ENCODE measurements at places on chromosomes 12 and 14.

DNA sequence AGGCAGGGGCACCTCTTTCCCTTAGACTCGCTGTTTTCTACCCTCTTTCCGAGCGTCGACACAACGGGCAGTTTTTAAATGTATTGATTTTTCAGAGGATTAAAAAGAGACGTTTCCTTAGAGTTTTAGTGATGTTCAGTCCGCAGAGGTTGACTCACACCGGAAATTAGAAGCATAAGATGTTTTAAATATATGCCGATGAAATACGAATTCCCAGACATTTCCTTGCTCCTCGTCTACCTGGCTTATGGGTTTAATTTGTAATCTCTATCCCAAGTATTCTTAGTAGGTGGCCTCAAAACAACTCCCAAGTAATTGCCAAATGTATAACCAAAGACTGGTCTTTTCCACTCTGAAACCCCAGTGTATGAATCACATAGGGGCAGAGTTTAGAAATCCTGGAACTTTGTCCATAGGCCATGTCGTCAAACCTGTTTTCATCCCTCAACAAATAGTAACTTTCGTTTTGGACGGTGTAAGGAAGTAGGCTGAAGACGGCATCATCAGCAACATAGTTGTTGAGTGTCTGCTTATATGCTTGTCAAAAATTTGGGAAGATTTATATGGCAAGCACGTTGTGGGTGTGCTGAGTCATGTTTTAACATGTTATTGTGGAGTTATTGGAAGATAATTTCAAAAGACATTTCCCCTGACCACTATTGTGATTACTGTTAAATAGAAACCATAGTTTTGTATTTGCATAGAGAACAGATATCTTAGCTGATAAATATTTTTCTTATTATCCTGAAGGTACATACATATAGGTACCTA lies 824 bp downstream of the TBK1 start:
- DNase-seq, result no peak

DNA sequence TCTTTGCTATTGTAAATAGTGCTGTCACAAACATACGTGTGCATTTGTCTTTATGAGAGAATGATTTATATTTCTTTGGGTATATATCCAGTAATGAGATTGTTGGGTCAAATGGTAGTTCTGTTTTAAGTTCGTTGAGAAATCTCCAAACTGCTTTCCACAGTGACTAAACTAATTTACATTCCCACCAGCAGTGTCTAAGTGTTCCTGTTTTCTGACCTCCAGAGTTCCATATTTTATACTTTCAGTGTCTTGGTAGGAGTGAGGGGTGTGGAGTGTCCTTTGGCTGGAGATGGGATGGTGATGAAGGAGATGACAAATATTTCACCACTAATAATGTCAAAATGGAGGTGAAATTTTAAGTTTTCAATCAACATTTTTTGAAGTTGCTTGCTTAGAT lies 86.4 kb downstream of the DACT1 start:
- DNase-seq, result no peak

DNA sequence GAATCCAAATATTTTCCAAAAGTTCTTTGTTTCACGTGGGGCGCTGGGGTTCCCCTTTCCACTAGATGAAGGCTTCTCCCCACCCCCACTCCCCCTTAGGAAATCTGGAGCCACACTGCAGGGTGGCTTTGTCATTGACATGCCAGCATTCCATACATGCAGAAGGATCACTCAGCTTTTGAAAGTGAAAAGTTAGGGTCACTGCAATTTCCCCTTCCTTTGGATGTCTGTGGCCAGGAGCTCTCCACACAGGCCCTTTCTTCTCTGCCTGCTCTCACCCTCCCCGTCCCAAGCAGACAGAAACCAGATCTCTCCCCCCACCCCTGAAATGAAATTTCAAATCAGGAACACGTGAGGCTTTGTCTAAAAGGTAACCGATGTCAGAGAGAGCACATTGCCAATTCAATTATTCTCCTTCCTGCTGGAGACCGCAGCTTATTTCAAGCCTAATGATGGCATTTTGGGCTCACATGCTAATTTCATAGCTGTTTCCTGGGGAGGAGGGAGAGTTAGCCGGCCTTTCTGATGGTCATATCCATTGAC lies 153.9 kb upstream of the RFLNA start:
- DNase-seq, result no peak

- DNase-seq, result no peak
Measured at GRCh38 chr14:72617391-72618031, 276.4 kb downstream of the DPF3 start.

GRCh38 chr12:42609605-42610004 lies 20.1 kb upstream of the PRICKLE1 start:
- no peak for DNase-seq

DNA sequence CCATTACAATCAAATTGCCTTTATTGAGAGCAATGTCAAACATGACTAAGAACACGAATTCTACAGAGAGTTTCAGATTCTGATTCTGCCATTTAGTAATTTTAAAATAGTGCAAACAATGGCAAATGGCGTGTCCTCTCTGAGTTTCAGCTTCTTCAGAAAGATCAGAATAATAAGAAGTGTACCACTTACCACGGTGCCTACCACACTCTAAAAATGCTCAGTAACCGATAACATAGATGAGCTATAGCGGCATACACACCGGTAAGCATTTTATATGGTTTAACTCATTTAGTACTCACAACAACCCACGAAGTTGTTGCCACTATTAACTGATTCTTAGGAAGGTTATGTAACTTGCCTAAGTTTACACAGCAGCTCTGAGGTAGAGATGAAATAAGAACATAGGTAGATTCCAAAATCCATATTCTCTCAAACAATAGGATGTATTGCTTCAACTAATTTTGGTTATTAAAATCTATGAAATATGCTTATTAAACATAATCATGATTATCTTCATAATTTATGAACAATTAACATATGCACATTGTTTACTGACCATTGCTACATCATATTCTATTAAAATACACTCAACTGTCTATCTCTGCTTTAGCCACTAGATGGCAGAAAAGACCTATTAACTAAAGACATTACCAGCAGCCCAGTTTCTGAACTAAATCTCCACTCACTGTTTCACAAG lies 38.3 kb downstream of the SLC6A15 start:
- no peak for DNase-seq

DNA sequence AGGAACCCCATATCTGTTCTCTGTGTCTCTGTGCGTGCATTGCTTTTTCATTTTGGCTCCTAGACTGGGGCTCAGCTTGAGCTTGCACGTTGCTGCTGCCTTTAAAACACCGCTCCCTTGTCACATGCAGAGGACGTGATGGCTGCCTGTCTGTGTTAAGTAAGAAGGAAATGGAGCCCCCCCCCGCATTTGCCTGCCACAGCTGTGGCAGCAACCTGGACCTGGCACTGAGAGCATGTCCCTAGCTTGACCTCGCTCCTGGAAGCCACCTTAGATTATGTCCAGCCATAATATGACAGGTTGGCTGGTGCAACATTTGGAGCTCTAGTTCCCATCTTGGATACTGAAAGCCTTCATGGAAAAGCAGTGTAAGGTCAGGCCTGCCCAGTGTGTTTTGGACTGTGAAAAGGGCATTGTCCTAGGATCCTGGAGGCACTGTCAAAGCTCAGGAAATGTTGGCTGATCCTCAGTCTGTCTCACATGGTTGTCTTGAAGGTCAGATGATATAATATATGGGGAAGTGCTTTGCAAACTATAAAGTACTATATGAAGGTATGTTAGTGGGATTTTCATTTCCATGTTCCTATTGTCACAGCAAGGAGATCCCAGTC lies 73.8 kb downstream of the PRKCH start:
- DNase-seq, result no peak

GRCh38 chr12:55712700-55713415 lies 3.0 kb upstream of the BLOC1S1 start:
- no peak for DNase-seq

DNA sequence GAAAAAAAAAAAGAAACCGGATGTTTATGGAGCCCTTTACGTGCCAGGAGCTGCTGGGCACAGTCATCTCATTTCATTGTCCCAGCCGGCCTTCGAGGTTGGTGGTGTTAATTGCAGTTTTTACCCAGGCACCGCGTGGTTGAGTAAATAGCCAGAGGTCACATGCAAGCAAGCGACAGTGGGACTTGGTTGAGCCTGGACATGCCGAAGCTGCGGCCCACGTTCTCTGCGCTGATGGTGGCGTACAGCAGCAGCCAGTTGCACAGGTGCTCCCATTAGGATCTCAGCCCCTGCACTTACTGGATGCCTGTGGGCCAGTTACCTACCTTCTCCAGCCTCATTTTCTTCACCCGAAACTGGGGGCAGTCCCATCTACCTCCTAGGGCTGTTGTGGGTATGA lies 54.0 kb downstream of the TSPAN9 start:
- DNase-seq, result no peak

- no peak for DNase-seq
Measured at GRCh38 chr14:68938271-68939150, 40.6 kb downstream of the ACTN1 start.

GRCh38 chr12:110370732-110371231 lies 32.7 kb downstream of the ANAPC7 start:
- DNase-seq, result no peak

DNA sequence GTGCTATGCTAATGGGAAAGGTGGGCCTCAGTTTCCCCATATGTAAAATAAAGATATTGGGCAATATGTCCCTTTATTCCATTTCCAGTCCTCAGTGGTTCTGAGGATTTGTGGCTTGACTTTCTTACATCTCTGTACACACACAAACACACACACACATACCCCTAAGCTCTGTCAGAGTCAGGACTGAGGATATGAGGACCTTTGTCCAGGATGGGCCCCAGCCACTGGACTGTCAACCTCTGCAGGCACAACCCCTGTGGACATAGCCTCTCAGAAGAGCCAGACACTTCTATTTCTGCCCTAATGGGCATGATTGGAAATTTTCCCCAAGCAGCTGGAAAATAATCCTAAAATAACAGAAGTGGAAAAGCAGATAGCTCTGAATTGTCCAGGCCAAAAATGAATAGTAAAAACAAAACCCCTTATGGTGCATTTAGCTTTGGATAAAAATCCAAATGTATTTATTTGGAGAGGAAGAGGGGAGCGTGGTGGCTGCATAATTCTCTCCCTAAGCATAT lies 50.2 kb downstream of the RIN3 start:
- no peak for DNase-seq

GRCh38 chr12:28800129-28800528 lies 348.9 kb upstream of the FAR2 start:
- no peak for DNase-seq

- DNase-seq, result no peak
Measured at GRCh38 chr12:64678835-64679234, 68.5 kb downstream of the RASSF3 start.

DNA sequence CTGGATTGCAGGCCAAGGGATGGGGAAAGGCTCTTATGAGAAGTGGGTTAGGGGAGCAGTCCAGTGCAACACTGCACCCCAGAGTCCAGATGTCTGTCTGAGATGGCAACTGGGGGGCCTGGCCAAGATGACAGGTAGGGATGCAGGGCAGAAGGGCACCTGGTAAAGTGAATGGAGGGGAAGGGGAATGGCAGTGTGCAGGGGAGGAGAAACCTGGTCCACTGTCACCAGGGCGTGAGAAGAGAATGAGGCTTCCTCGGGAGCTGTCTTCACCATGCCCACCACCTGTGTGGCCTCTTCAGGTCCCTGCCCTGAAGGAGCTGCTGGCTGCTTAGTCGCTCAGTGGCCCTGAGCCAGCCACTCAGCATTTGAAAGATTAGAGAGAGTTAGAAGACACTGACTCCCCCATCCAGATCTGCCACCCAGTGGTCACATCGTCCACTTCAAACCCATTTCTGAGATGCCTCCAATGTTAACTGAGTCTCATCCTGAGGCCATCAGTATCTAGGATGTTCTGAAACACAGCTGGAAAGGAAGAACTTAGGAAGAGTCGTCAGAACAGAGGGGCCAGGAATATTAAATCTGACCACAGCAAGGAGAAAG lies 57.3 kb downstream of the PLEKHG3 start:
- no peak for DNase-seq

GRCh38 chr12:123522164-123522563 lies 11.4 kb downstream of the RILPL1 start:
- no peak for DNase-seq

GRCh38 chr12:124001343-124001742 lies 28.3 kb downstream of the ZNF664 start:
- no peak for DNase-seq

DNA sequence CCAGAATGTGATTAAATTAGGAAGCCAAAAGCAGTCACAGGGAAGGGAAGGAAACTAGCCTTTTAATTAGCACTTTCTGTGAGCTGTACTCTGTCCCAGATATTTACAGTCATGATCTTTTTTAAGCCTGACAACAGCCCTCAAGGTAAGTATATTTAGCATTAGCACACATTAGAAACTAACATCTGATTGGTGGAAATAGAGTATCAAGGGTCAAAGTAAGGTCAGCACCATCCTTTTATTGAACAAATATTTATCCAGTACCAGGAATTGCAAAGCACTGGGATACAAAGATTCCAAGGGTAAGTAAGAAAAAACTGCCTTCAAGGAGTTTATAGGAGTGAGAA lies 28.2 kb downstream of the RPGRIP1 start:
- no peak for DNase-seq

DNA sequence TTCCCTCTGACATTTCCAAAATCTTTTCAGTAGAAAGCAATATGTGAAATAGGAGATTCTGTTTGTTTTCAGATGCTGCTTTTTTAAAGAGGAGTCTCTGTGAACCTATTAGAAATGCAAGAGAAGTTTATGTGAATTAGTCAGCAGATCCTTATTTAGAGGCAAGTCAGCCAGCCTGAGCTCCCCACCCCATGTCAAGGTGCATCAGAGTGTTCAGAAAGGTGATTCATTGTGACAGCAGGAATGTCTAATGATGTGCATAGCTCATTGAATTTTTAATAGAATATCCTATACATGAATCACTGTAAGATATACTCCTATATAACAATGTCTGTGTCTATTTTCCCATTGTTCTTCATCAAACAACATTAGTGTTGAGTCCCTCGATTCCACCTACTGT lies 1222.4 kb upstream of the USP15 start:
- no peak for DNase-seq

GRCh38 chr12:113305281-113305856 lies 29.5 kb downstream of the SLC8B1 start:
- no peak for DNase-seq

DNA sequence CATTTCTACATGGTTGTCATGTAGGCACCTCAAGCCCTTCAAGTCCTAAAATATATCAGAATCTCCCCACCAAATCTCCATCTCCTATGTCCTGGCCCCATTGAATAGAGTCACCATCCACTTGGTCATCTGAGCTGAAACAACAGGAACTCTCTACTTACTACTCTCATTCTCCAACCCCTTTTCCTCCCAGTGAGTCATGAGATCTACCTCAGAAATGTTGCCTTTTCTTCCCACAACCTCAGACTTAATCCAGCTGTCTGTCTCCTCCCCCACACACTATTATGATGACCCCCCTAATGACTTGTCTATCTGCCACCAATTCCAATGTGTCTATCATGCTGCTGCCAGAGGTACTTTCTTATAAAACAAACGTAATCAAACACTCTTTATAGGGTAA lies 72.3 kb upstream of the TMEM263 start:
- no peak for DNase-seq

Data from stimulated activated CD4-positive, alpha-beta T cell treated with anti-CD3 and anti-CD28 coated beads, Interleukin-1b, Interleukin-23, amount 100 ng/mL, for 4 hours (primary cell).